ENCODE measurements at places on chromosomes 5 and 9.

GRCh38 chr5:111706345-111706744, 50.6 kb downstream of the NREP start:
- no peaks in the 10 kb centered on the region for H3K36me3 ChIP-seq
- no peaks in the 10 kb centered on the region for H3K27me3 ChIP-seq
- no peak overlapping the region for H3K27ac ChIP-seq
- DNase-seq = no peak
- H3K4me3 ChIP-seq = no peak overlapping the region
- H3K4me1 ChIP-seq = peaks cover 10% of the 10 kb centered on the region

- H3K4me3 ChIP-seq = no peak overlapping the region
- no peak overlapping the region for H3K27ac ChIP-seq
- DNase-seq = no peak
- no peaks in the 10 kb centered on the region for H3K36me3 ChIP-seq
These were observed 52.5 kb downstream of the SPOCK1 start for GRCh38 chr5:137446615-137447014.

DNA sequence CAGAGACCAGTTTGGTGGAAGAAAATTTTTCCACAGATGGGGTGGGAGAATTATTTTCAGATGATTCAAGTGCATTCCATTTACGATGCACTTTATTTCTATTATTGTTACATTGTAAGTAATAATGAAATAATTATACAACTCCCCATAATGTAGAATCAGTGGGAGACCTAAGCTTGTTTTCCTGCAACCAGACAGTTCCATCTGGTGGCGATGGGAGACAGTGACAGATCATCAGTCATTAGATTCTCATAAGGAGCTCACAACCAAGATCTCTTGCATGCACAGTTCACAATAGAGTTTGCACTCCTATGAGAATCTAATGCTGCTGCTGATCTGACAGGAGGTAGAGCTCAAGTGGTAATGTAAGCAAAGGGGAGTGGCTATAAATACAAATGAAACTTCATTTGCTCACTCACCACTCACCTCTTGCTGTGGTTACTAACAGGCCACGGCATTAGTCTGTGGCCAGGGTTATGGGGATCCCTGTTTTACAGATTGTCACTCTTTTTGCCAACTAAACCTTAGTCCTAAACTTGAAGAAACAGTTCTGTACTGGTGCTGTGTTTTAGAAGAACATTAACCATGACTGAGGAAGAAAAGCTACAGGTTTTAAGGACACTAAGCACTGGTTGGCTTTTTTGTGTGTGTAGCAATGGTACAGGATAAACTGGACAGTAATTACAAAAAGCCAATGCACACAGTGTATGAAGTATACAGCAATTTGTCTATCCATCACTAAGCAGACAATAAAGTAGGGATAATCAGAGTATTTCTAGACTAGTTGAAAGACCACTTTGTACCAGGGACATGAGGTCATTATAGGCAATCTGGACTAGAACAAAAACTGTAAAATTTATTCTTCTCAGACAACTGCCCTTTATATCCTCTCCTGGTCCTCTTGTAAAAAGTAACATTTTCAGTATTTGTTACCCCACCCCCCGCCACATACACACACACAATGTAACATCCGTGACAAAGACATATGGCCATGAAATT, 9.9 kb downstream of the TMEM232 start:
- no peak overlapping the region for H3K27ac ChIP-seq
- DNase-seq = no peak
- H3K27me3 ChIP-seq = peaks cover 4% of the 10 kb centered on the region
- no peak overlapping the region for H3K4me3 ChIP-seq

GRCh38 chr5:107459605-107460004, 211.1 kb downstream of the EFNA5 start:
- no peak for DNase-seq
- peaks cover 3% of the 10 kb centered on the region for H3K4me1 ChIP-seq
- no peak overlapping the region for H3K4me3 ChIP-seq
- H3K36me3 ChIP-seq = no peaks in the 10 kb centered on the region
- peaks cover 6% of the 10 kb centered on the region for H3K27me3 ChIP-seq
- no peak overlapping the region for H3K27ac ChIP-seq

- no peak for DNase-seq
- no peak overlapping the region for H3K4me3 ChIP-seq
- no peak overlapping the region for H3K27ac ChIP-seq
- peaks cover 21% of the 10 kb centered on the region for H3K27me3 ChIP-seq
- no peaks in the 10 kb centered on the region for H3K36me3 ChIP-seq
These were observed 5.6 kb downstream of the ADGRD2 start for GRCh38 chr9:124455820-124456219.

GRCh38 chr5:109701792-109702191, 12.1 kb downstream of the MAN2A1 start:
- DNase-seq = no peak
- H3K4me1 ChIP-seq = peaks cover 85% of the 10 kb centered on the region
- H3K27me3 ChIP-seq = no peaks in the 10 kb centered on the region
- no peak overlapping the region for H3K27ac ChIP-seq

GRCh38 chr9:93081081-93081529, 14.9 kb upstream of the CARD19 start:
- H3K36me3 ChIP-seq = peaks cover 50% of the 10 kb centered on the region
- no peak overlapping the region for H3K4me3 ChIP-seq
- H3K4me1 ChIP-seq = peaks cover 42% of the 10 kb centered on the region
- H3K27me3 ChIP-seq = no peaks in the 10 kb centered on the region
- no peak for DNase-seq
- H3K27ac ChIP-seq = no peak overlapping the region
